ENCODE measurements at places on chromosomes 12 and 14.

DNA sequence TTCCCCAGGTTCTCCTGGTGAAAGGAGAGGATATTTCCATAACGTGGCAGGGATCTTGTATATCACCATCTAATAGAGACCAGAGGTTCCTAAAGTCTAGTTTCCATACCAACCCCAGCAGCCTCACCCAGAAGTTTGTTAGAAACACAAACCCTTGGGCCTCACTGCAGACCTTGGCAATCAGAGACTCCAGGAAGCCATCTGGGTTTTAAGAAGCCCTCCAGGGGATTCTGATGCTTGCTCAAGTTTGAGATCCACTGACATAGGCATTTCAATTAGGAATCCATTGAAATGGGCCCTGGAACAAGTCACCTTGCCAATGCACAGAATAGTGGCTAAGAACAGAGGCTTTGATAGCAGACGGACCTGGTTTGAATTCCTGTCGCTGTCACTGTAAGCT lies 2.2 kb upstream of the CMKLR1 start:
- no peak for DNase-seq

DNA sequence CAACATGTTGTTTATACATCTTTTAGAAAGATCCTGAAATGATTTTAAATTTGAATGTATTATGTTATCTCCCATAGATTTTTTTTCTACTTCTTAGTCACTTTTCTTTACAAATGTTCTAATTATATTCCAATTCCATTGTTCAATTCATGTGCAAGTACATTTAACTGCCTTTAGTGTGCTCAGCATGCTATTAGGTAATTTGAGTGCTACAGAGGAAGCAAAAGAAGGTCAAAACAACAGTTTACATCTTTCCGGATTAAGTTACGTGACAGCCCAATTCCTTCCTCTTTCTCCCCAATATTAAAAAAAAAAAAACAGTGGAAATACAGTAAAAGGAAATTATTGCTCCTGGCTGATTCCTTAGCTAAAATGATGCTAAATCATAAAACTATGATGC lies 98.3 kb downstream of the RTN1 start:
- DNase-seq = no peak

DNA sequence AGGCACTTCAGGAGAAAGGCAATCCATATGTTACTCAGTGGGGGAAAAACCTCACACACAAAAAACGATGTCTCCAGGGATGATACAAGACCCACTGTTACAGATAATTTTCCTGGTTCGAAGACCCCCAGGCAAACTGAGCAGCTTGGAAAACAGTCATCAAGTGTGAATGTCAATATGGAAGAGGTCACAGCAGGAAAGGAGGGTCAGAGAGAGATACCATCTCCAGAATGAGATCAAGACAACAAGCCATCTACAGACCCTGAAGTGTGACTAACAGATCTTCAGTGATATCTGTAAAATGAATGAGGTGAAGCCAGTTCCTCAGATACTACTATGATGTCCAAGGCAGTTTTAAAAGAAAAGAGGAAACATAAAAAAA lies 28.6 kb downstream of the GNS start:
- no peak for DNase-seq

GRCh38 chr12:96493106-96493505 lies 3.7 kb downstream of the CFAP54 start:
- DNase-seq = no peak

DNA sequence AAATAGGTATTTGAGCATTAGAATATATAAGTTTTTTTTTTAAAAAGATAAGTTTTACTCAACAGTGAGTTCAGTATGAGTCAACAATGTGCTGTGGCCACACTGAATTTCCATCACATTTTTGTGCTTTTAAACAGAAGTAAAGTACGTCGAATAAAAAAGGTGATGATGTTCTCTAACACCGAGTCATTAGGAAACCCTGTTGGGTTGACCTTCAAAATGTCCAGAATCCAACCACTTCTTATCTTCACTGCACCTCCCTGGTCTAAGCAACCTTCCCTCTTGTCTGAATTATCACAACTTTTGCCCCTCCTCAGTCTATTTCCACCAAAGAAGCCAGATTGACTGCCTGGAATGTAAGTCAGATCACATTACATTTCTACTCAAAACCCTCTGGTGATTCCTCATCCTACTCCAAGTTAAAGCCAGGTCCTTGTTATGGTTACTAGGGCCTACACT lies 43.0 kb upstream of the SYCP3 start:
- DNase-seq = no peak

DNA sequence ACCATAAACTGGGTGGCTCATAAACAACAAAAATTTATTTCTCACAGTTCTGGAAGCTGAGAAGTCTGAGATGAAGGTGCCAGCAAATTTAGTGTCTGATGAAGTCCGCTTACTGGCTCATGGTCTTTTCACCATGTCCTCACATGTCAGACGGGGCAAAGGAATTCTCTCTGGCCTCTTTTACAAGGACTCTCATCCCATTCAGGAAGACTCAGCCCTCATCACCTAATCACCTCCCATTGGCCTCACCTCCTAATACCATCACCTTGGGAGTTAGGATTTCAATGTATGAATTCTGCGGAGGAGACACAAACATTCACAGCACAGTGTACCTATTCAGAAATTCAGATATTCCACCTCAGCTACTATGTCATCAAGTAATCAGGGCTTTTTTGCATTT lies 357.6 kb downstream of the PAWR start:
- DNase-seq = no peak

GRCh38 chr12:121218588-121219352 lies 8.8 kb downstream of the P2RX4 start:
- DNase-seq = no peak

GRCh38 chr12:7046383-7047105 lies 14.0 kb upstream of the C1S start:
- DNase-seq = no peak

DNA sequence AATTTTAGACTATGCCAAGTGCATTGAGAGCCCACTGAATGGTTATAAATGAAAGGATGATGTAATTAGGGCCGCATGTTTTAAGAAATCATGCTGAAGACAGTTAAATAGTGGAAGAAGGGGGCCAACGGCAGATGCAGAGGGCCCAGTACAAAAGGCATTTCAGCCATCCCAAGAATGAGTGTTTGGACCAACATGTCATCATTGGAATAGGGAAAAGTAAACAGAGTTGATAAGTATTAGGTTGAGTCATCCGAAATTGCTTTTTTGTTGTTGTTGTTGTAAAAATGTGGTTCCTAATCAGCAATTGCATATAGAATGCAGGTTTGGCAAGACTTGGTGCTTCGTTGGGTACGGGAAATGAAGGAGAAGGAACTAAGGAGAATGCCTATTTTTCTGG lies 29.5 kb downstream of the BMP4 start:
- DNase-seq = no peak

GRCh38 chr12:106962286-106962685 lies 6.6 kb downstream of the TMEM263 start:
- no peak for DNase-seq

DNA sequence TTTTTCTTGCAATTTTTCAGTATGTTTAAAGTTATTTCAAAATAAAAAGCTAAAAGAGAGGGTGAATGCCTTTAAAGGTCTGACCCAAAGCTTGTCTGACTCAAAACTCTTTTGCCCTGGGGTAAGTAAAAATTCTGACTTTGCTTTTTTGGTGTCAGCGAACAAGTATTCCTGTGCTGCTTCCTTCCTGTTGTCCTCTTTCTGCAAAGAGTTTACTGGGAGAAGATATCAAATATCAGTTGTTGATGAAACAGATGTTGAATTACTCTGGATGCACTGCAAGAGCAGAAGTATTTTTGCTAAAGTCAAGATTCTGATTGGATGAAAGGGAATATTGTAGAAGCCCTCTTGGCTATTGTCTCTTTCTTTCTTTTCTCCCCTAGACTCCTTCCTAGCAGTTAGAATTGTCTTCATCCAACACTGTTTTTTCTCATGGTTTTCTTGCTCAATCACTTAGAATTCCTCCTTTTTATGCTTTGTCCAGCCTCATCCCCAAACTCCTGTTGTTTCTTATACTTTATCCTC lies 62.0 kb downstream of the DACT1 start:
- DNase-seq = no peak

Data from neural progenitor cell (in vitro differentiated cells).